Sigmoid colon (tissue), 7 donors: ENCODE measurements at places on chromosomes 7 and 10.

DNA sequence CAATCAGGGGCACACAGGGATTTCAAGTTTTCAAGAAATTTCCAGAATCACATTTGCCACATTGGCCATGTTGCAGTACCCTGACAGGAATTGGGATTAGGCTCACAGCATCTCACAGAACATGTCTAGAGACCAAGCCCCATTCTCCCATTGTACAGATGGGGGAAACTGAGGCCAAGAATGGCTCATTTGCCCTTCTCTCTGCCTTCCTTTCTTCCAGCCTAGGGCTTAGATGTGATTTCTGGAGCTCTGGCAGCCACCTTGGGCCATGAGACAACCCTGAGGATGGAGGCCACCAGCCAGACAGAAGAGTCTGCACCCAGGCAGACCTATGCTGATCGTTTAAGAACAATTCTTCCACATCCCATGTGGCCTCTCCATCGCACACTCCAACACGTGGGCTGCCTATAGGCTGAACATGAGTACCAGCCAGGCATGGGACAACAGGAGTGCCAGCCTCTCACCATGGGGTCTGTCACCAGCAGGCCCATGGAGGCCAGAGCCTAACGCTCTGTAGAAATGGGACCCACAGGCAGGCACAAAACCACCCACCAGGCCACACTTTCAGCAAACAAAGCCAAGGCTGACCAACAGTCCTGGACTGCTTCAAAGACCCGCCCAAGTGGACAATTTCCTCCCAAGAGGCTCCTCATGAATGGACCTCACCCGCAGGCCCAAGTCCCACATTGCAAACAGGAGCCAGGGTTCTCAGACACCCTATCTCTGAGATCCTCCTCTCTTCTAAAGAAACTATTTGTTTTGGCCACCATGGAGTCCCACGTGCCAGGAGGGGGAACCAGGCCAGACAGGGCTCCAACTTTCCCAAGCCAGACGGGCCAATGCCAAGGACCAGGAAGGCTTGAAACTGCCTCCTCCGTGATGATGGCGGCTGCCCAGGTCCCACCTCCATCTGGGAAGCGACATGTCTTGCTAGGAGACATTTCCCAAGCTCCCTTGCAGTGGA lies 20.7 kb downstream of the PDGFA start:
- peak; percentile 52 for DNase-seq

- peak; percentile 48 for DNase-seq
Measured at GRCh38 chr10:6185039-6185716, 17.6 kb upstream of the PFKFB3 start.

DNA sequence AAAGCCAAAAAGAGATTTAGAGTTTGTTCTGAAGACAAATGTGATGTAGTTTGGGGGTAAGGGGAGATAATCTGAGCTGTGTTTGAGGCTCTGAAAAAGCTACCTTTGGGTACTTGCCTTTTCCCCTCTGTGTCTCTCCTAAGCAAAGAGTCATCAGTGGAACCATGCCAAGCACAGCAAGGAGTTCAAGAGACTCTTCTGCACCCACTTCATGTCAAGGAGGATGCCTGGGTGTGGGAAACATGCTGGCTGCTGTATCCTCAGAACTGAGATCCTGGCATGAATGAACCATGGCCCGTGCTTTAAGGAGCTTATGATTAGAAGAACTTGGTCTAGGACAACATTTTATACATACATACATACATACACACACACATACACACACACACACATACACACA lies 142.9 kb downstream of the NOC3L start:
- DNase-seq, result no peak

- DNase-seq, result no peak
Measured at GRCh38 chr7:36287371-36288241, 102.1 kb upstream of the ANLN start.

- DNase-seq, result no peak
Measured at GRCh38 chr7:66296557-66296956, 91.4 kb downstream of the TPST1 start.

GRCh38 chr7:17983221-17984062 lies 43.1 kb upstream of the SNX13 start:
- no peak for DNase-seq

DNA sequence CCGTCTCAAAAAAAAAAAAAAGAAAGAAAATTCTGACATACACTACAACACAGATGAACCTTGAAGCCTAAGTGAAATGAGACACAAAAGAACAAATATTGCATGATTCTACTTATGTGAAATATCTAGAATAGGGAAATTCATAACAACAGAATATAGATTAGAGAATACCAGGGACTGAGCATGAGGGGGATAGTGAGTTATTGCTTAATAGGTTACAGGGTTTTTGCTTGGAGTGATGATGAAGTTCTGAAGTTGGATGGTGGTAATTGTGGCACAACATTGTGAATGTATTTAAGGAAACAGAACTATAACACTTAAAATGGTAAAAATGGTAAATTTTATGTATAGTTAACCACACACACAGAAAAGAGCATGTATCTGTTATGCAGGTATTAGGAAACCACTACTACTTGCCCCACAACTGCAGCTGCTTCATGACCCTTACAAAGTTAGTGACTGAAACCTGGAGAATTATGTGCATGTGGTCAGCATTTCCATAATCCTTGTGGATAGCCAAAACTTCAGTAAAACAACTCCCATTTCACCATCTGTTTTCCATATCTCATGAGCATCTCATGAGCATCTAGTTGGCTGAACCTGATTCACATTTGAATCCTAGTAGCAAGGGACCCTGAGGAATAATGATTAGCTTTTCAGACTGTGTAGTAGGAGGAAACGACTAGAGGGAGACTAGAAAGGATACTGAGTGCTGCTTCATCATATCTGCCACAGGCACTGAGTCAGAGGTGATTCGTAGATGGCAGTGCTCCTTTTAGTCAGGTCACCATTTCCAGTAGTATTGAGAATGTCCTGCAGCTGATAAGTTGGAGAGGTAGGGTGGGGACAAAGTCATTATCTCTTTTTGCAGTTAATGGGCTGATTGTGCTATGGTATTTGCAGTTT lies 26.3 kb downstream of the SAMD8 start:
- no peak for DNase-seq

GRCh38 chr10:27844223-27844622 lies 98.6 kb upstream of the MKX start:
- no peak for DNase-seq

DNA sequence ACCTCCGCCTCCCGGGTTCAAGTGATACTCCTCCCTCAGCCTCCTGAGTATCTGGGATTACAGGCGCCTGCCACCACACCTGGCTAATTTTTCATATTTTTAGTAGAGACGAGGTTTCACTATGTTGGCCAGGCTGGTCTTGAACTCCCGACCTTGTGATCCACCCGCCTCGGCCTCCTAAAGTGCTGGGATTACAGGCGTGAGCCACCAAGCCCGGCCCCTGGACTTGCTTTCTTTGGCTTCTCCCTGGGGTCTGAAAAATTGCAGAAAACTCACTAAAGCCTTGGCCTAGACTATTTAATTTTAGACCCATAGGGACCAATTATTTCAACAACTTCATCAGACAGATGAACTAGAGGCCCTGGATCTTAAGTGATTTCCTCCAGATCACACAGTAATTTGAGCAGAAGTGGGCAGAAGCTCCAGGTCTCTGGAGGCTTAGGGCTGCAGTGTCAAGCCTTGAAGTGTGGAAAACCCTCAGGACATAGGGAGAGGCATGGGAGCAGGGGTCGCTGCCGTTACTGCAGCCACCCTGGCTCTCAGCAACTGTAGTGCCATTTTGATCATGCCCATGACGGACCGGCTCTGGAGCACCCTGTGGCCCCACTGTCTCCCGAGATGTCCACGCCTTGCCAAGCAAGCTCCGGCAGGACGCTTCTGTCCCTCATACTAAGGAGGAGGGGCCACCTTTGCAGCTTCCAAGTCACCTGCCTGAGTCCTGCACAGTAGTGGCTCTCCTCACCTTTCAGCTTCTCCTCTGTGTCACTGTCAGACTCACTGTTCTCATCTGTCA lies 72.4 kb downstream of the DENND2A start:
- no peak for DNase-seq

DNA sequence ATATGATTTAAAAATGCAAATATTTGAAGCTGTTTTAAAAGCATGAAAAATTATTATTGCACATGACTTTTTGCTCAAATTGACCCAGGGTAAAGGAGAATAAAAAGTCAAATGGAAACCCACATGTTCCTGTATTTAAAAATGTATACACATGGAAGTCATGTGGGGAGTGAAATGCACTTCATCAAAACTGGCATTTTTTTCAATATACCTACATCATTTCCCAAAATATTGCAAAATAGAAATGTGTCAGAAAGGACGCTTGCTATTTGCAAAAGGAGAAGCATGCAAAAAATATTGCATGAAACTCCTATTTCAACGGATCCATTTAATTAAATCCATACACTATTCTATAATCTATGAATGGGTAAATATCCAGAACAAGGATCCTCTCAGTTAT lies 117.0 kb downstream of the POU6F2 start:
- no peak for DNase-seq

- DNase-seq, result no peak
Measured at GRCh38 chr7:127818306-127818705, 166.3 kb downstream of the SND1 start.

DNA sequence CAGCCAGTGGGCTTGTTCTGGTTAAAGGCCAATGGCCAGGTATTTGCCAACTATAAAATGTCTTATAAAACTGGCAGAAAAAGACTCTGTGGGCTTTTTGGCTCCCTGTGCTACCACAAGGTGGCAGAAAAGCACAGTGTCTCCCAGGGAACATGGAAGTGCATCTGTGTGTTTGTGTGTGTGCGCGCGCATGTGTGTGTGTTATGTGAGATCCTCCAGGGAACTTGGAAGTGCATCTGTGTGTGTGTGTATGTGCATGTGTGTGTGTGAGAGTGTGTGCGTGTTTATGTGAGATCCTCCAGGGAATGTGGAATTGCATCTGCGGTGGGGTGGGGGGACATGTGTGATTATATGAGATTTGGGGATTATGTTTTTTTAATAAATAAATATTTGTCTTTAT lies 30.2 kb upstream of the ABI1 start:
- DNase-seq, result no peak

DNA sequence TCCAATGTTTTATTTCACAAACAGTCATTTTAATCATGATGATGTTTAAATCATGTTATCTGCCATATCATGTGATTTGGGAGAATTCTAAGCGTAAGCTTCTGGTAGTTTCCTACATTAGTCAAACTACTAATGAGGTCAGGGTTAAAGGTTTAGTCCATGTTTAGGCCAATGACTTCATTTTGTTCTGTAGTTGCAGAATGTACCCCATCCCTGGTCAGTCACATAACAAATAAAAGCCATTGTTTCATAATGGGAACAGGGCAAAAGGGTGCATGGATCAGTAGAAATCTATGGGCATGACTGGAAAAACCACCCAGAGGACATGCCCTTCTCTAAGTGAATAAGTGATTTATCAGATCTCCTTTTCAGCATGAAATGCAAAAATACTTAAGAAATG lies 138.4 kb upstream of the ABCB5 start:
- DNase-seq, result no peak

DNA sequence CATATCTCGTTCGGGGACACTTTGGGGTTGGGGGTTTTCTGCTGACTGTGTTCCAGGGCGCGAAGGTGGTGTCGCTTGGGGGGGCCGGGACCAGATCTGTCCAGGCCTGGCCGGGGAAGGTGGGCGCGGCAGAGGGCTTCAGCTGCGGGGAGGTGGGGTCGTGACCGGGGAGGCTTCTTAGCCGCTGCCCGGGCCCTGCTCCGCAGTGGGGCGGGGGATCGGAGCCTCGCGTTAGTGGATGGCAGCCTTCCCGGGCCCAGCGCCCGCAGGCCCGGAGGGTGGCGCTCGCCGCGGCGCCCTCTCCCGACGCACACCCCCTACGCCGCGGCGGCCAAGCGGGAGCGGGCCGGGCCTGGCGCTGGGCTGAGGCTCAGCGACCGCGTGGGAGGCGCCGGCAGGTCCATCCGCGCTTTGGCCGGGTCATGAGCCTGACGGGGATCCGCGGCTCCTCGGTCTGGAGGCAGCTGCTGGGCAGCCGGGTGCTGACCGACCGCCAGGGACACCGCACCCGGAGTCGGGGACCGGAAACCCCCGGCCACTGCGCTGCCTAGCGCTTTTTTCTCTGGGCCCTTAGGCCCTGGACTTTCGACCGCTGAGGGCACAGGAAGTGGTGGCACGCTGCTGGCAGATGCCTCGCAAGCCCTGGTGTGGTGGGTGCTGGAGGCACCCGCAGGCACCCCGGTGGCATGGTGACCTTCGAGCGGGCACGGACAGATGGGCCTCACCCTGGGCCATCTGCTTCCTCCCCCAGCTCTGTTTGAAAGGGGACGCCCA lies 1.2 kb downstream of the AGAP3 start:
- peak; percentile 84 for DNase-seq

- DNase-seq, result no peak
Measured at GRCh38 chr7:28533267-28533666, 120.9 kb downstream of the CREB5 start.

GRCh38 chr10:78458983-78459638 lies 425.4 kb downstream of the RPS24 start:
- no peak for DNase-seq

DNA sequence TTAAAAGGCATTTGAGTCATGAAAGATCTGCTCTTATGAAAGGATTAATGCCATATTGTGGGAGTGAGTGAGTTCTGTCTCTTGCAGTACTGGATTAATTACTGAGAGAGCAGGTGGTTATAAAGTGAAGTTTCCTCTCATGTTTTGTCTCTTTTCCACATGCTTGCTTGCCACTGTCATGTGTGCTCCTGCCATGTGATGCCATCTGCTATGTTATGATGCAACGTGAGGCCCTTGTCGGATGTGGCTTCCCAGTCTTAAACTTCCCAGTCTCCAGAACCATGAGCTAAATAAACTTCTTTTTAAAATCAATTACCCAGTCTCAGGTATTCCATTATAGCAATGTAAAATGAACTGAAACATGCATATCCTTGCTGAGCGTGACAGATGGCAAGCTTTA lies 22.7 kb upstream of the TCTN3 start:
- no peak for DNase-seq

DNA sequence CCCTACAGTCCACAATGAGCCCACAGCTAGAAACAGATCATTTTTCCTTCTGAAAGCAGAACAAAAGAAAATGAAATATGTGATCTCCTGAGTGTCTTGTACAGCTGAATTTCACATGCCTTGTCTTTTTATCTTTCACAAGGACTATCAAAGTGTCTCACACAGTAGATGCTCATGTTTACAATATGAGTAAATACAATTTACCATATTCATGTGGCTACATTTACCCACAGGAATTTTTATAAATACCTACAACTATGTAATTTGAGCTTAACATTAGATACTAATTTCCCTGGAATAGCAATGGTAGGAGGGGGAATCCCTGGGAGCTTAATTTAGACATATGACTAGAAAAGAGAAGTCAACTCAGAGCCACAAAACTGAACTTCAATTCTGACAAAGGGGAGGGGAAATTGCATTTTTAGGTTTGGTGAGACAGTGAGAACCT lies 186.2 kb downstream of the MACC1 start:
- DNase-seq, result no peak
